Activated CD4-positive, alpha-beta T cell treated with anti-CD3 and anti-CD28 coated beads for 36 hours (primary cell): ENCODE measurements at places on chromosomes 6 and 20. TPM values are rescaled to one million over a fixed set of nuclear protein-coding genes. Genes with fewer than 3 reads are reported as not detected.

Gene LHFPL5
- not detected for total RNA-seq

Gene ELOVL4
- total RNA-seq, result 1.3 TPM

Gene SNRPB2
- 122 TPM for total RNA-seq

Gene SLC32A1
- total RNA-seq, result not detected

Gene CLVS2
- not detected for total RNA-seq

Gene IRF4
- 601 TPM for total RNA-seq

Gene DNAH8
- total RNA-seq, result 0.02 TPM

Gene SLC2A10
- total RNA-seq, result not detected

DNA sequence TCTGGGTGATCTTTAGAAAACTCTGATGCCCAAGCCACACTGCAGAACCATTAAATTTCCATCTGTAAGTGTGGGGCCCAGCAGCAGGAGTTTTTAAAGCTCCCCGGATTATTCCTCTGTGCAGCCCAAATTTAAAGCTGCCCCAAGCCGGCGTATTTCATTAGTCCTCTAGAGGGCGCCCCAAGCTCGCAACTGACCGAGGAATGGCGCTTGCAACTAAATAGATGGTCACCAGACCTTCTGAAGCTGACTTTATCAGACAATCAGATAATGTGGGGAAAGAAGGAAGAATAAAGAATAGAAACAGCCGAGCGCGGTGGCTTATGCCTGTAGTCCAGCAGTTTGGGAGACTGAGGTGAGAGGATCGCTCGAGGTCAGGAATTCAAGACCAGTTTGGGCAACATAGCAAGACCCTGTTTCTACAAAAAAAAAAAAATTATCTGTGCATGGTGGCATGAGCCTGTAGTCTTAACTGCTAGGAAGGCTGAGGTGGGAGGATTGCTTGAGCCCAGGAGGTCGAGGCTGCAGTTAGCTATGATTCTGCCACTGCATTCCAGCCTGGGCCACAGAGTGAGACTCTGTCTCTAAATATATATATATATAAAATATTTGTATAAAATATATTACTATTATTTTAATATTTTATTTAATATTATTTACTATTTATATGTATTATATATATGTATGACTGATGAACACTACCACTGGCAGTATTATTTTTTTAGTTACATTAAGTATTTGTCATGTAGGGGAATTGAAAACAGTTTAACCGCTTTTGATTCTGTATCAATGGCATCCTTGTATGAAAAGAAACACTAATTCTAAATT is 56.0 kb downstream of the OTOR start:
- H3K4me3 ChIP-seq, result no peak overlapping the region
- H3K27me3 ChIP-seq, result peaks cover 43% of the 10 kb centered on the region
- H3K36me3 ChIP-seq, result no peaks in the 10 kb centered on the region
- H3K27ac ChIP-seq, result no peak overlapping the region
- H3K4me1 ChIP-seq, result no peaks in the 10 kb centered on the region
- peak; percentile 70 for DNase-seq

- no peaks in the 10 kb centered on the region for H3K4me1 ChIP-seq
- peaks cover 9% of the 10 kb centered on the region for H3K27me3 ChIP-seq
- H3K4me3 ChIP-seq, result no peak overlapping the region
- H3K27ac ChIP-seq, result no peak overlapping the region
- H3K36me3 ChIP-seq, result no peaks in the 10 kb centered on the region
These were observed 129.1 kb upstream of the PTPRT start for GRCh38 chr20:43318755-43319297.

DNA sequence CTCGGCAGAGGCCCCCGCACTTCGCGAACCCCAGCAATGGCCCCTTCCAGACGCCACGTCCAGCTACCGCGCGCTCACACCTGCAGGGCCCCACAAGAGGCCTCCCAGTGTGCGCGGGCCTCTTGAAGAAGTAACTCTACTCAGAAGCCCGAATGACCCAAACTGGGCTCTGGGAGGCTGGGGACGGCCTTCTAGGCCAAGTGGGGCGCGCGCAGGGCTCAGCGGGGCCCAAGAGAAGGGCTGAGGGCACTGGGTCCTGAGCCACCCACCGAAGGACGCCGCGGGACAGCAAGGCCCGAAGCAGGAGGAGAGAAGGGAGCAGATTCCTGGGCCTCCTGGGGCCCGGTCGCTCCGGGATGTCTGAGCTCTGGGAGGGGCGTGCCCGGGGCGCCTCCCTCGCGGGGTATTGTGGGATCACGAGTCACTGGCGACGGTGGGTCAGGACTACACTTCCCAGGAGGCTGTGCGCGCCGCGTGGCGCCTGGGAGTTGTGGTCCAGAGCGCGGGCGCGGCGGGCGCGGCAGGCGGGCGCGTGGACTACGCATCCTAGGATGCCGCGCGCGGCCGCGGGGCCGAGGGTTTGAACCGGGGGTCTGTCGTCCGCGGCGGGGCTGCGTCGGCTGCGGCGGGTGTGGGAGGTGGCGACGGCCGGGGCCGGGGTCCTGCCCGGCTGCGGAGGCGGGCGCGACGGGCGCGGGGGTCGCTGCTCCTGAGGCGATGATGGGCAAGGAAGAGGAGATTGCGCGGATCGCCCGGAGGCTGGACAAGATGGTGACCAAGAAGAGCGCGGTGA is at the start of gene TCEA2:
Gene TCEA2, plus strand, starts transcription at position 603 of the 793 bp plus-strand sequence. Its CDS starts 115 bp downstream, at position 718.
- peaks cover 51% of the 10 kb centered on the region for H3K4me1 ChIP-seq
- DNase-seq, result peak; percentile 98
- peak within 1 kb of the TSS; percentile 79 for H3K27ac ChIP-seq
- H3K27me3 ChIP-seq, result no peaks in the 10 kb centered on the region
- no peaks in the 10 kb centered on the region for H3K36me3 ChIP-seq

- DNase-seq, result peak; percentile 12
- no peak overlapping the region for H3K4me3 ChIP-seq
- peaks cover 8% of the 10 kb centered on the region for H3K27me3 ChIP-seq
- H3K27ac ChIP-seq, result no peak overlapping the region
- H3K4me1 ChIP-seq, result no peaks in the 10 kb centered on the region
These were observed 142.4 kb downstream of the FNDC1 start for GRCh38 chr6:159311618-159312017.

GRCh38 chr6:87660226-87660911 is 41.7 kb downstream of the AKIRIN2 start:
- no peaks in the 10 kb centered on the region for H3K27me3 ChIP-seq
- peaks cover 8% of the 10 kb centered on the region for H3K4me1 ChIP-seq
- peaks cover 20% of the 10 kb centered on the region for H3K36me3 ChIP-seq
- H3K27ac ChIP-seq, result no peak overlapping the region
- no peak for DNase-seq

GRCh38 chr20:35718972-35719635 is 19.9 kb downstream of the ROMO1 start:
- no peak overlapping the region for H3K27ac ChIP-seq
- H3K27me3 ChIP-seq, result no peaks in the 10 kb centered on the region
- peaks cover 70% of the 10 kb centered on the region for H3K36me3 ChIP-seq
- peaks cover 42% of the 10 kb centered on the region for H3K4me1 ChIP-seq
- DNase-seq, result no peak
- H3K4me3 ChIP-seq, result no peak overlapping the region

- no peaks in the 10 kb centered on the region for H3K27me3 ChIP-seq
- peak overlapping the region; percentile 96 for H3K27ac ChIP-seq
- peaks cover 10% of the 10 kb centered on the region for H3K36me3 ChIP-seq
- no peak for DNase-seq
These were observed 27.4 kb upstream of the PTGIS start for GRCh38 chr20:49595346-49595745.

- DNase-seq, result no peak
- no peak overlapping the region for H3K27ac ChIP-seq
- H3K4me1 ChIP-seq, result no peaks in the 10 kb centered on the region
These were observed 430.4 kb downstream of the TBC1D32 start for GRCh38 chr6:120903836-120904235.

GRCh38 chr20:23362392-23363256 is 642 bp downstream of the GZF1 start:
- peaks cover 51% of the 10 kb centered on the region for H3K4me1 ChIP-seq
- H3K27me3 ChIP-seq, result no peaks in the 10 kb centered on the region
- H3K27ac ChIP-seq, result peak overlapping the region; percentile 90
- peak; percentile 47 for DNase-seq
- peak overlapping the region; percentile 90 for H3K4me3 ChIP-seq

DNA sequence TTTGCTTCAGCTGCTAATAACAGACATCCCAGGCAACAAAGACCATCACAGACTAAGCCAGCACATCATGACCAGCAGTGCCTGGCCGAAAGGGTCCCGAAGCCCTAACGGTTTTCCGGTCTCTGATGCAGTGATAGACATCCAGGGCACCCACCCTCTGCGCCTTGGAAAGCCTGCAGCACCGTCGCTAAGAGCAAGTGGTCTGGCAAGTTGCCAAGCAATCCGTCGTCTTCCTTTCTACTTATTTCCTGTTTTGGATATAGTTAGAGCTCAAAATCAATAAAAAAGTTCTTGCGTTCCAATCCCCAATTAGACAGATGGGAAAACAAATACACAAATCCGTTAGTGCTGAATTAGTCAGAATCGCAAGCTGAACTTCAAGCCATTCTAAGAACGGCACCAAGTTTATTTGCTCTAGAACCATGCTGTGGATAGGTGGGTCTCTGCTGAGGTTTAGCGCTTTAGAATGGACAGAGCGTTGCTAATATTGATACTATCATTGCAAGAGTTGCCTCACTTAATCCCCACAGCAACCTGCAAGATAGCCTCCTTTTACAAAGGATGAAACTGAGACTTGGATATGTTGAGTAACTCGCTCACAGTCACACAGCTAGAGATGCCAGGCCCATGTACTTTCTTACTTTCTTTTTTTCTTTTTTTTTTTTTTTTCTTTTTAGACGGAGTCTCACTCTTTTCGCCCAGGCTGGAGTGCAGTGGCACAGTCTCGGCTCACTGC is 163.3 kb upstream of the SNX9 start:
- H3K27me3 ChIP-seq, result peaks cover 2% of the 10 kb centered on the region
- H3K27ac ChIP-seq, result no peak overlapping the region
- H3K36me3 ChIP-seq, result no peaks in the 10 kb centered on the region
- H3K4me1 ChIP-seq, result peaks cover 11% of the 10 kb centered on the region
- DNase-seq, result peak; percentile 63

GRCh38 chr6:75300531-75300855 is 15.9 kb upstream of the TMEM30A start:
- no peaks in the 10 kb centered on the region for H3K36me3 ChIP-seq
- no peak overlapping the region for H3K27ac ChIP-seq
- no peak for DNase-seq
- H3K27me3 ChIP-seq, result peaks cover 2% of the 10 kb centered on the region
- no peak overlapping the region for H3K4me3 ChIP-seq
- H3K4me1 ChIP-seq, result no peaks in the 10 kb centered on the region

GRCh38 chr6:47992809-47993208 is 118.2 kb downstream of the PTCHD4 start:
- no peaks in the 10 kb centered on the region for H3K4me1 ChIP-seq
- no peaks in the 10 kb centered on the region for H3K27me3 ChIP-seq

DNA sequence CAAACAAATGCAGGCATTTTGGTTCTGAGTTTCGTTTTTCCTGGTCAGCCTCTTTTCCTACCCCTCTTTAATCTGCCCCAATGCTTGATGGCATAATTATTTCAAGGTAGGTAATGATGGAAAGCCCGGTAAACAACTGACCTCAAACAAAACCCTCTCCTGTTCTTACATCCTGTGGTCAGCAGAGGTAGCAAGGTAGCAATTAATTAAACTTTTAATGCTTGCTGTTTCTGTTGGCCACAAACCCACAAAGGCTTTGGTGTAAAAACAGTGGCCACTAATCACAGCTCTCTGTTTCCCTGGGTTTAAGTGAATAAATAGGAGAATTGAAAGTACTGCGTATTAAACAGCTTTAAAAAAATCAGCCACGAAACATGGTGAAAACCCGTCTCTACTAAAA is 261.5 kb upstream of the SOX4 start:
- no peaks in the 10 kb centered on the region for H3K36me3 ChIP-seq
- no peak for DNase-seq
- no peaks in the 10 kb centered on the region for H3K4me1 ChIP-seq
- H3K27ac ChIP-seq, result no peak overlapping the region
- peaks cover 4% of the 10 kb centered on the region for H3K27me3 ChIP-seq

- H3K27me3 ChIP-seq, result peaks cover 34% of the 10 kb centered on the region
- DNase-seq, result no peak
- no peaks in the 10 kb centered on the region for H3K4me1 ChIP-seq
- H3K36me3 ChIP-seq, result no peaks in the 10 kb centered on the region
- no peak overlapping the region for H3K4me3 ChIP-seq
These were observed 70.0 kb upstream of the TBXT start for GRCh38 chr6:166237617-166238016.

- peak overlapping the region; percentile 74 for H3K4me3 ChIP-seq
- peak overlapping the region; percentile 99 for H3K27ac ChIP-seq
- peak; percentile 82 for DNase-seq
- no peaks in the 10 kb centered on the region for H3K27me3 ChIP-seq
These were observed 8.5 kb downstream of the RBM38 start for GRCh38 chr20:57399587-57400155.

DNA sequence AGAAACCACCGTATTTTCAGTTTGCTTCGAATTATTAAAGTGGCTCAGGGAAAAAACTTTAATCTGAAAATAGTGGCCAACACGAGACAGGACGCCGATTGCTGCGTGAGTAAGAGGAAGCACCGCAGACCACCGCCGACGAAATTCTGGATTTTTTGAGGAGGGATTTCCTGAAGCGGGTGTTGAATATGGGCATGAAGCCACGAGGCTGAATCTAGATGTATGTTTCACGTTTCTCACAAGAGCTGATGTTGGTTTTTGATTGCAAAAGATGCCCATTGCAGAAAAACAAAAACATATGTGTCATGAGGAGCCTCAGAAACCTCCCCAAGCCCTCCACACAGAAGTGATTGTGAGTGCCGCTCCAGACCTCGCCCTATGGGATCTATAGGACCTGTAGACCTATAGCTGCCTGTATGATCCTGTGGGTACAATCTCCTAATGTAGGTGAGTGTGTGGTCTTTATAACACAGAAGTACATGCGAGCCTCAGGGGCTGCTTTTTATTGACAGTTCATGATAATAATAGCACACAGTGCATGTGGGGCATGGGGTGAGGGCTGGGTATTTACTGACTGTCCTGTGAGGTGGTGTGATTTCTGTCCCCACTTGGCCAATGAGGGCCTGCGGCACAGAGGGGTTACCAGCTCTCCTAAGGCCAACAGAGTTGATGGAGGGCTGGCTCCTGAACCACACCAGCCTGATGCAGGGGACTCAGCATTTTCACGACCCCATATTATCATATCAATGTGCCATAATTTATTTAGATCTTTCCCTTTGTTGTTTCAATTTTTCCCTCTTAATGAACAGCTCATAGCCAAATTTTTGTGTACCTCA is 243.9 kb downstream of the DLL1 start:
- no peaks in the 10 kb centered on the region for H3K4me1 ChIP-seq
- no peak for DNase-seq
- H3K36me3 ChIP-seq, result no peaks in the 10 kb centered on the region
- H3K27me3 ChIP-seq, result peaks cover 2% of the 10 kb centered on the region
- no peak overlapping the region for H3K4me3 ChIP-seq
- H3K27ac ChIP-seq, result no peak overlapping the region
